B cell (primary cell): ENCODE measurements at places on chromosomes 3 and 15. TPM values are rescaled to one million over a fixed set of nuclear protein-coding genes. Genes with fewer than 3 reads are reported as not detected.

- no peak for DNase-seq
- H3K4me3 ChIP-seq, result no peak overlapping the region
- no peaks in the 10 kb centered on the region for H3K27me3 ChIP-seq
- H3K36me3 ChIP-seq, result no peaks in the 10 kb centered on the region
- no peaks in the 10 kb centered on the region for H3K4me1 ChIP-seq
These were observed 454.7 kb downstream of the SQOR start for GRCh38 chr15:46089467-46089935.

GRCh38 chr3:122612696-122613095, 35.2 kb downstream of the PARP15 start:
- H3K36me3 ChIP-seq, result peaks cover 75% of the 10 kb centered on the region
- H3K4me1 ChIP-seq, result peaks cover 16% of the 10 kb centered on the region
- no peak overlapping the region for H3K27ac ChIP-seq
- H3K4me3 ChIP-seq, result no peak overlapping the region

GRCh38 chr15:66170716-66171115, 82.8 kb downstream of the MEGF11 start:
- no peaks in the 10 kb centered on the region for H3K27me3 ChIP-seq
- H3K36me3 ChIP-seq, result no peaks in the 10 kb centered on the region
- no peak overlapping the region for H3K27ac ChIP-seq
- DNase-seq, result no peak
- no peak overlapping the region for H3K4me3 ChIP-seq

Gene ABCF3
- total RNA-seq, result 115 and 131 TPM in 2 replicates

GRCh38 chr3:131723343-131723742, 220.6 kb upstream of the MRPL3 start:
- H3K27ac ChIP-seq, result no peak overlapping the region
- no peaks in the 10 kb centered on the region for H3K27me3 ChIP-seq
- H3K4me1 ChIP-seq, result no peaks in the 10 kb centered on the region
- H3K4me3 ChIP-seq, result no peak overlapping the region

Gene SEMA7A
- 39.0 and 44.2 TPM in 2 replicates for total RNA-seq

Gene RTP3
- not detected in 2 replicates for total RNA-seq

- no peaks in the 10 kb centered on the region for H3K36me3 ChIP-seq
- no peak for DNase-seq
- no peak overlapping the region for H3K27ac ChIP-seq
- H3K4me1 ChIP-seq, result no peaks in the 10 kb centered on the region
These were observed 83.1 kb upstream of the VEPH1 start for GRCh38 chr3:157586293-157586692.
